ENCODE measurements at places on chromosomes 1 and 21.

GRCh38 chr21:35026153-35026500, 23.0 kb downstream of the RUNX1 start:
- no peak for DNase-seq

DNA sequence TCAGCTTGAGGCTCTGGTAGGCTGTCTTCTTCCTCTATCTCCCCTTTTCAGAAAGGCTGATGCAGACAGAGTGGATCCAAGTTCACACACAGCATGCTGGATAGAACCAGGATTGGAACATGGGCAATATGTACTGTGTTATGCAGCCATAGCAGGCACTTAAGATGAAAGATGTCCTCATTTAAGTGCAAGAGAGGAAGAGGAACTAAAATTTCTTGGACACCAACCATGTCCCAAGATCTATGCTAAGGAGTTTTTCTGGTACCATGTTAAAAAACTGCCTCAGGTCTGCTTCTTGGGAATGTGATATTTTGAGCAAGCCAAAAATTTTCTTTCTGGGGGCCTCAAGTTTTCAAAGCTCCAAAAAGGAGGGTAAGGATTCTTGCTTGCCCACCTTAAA, 1.2 kb downstream of the SDHB start:
- DNase-seq, result no peak

- DNase-seq, result no peak
Measured at GRCh38 chr1:39531526-39531925, 40.1 kb downstream of the BMP8A start.

DNA sequence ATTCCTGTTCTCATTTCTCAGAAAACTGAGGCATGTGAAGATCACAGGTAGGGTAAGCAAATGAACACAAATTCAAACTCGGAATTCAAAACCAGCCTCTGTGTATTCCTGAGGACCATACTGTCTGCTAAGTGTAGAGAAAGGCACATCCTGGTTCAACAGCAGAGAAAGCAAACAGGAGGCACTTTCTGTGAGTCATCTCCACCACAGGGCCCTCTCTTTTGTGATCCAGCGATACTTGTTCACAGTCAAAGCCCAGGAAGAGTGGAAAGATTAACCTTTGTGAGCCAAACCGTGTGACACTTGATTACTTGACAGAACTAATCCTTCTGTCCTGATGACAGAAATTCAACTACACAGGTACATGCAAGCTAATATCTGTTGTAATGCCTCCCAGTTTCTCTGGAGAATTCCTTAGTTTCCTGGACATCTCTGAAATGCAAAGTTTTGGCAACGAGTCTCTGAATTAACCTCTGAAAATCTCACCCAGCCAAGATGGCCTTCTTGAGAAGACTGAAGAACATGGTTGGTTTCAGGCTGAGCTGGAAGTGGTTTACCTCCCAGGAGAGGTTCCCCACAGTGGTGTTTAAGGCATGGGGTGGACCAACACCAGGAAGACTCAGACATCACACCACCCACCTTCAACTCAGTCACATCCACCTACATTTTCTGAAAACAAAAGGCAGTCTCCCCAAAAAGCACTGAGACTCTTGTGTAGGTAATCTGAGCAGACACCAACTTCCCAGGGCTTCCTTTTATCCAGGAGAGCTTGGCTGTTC, 98.2 kb upstream of the ERG start:
- DNase-seq, result no peak

DNA sequence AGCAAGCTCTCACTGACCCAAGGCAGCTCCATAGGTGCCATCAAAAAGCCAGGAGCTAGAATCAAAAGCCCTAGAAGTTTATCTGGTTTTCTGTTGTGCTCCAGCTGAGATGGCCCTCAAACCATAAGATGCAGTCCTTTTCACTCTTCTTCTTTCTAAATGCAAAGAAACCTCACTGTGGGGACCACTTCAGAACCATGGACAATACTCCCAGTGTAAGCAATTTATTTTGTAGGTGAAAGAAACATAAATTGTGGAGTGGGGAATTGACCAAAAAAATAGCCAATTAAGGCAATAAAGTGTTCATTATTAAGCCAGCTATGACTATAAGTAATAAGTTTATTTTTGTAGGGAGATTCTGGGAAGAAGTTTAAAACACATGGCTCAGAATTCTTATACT, 1399.9 kb downstream of the PLA2G4A start:
- no peak for DNase-seq

- DNase-seq, result no peak
Measured at GRCh38 chr1:173554089-173554488, 48.8 kb downstream of the SLC9C2 start.

Data from posterior cingulate gyrus (tissue), 11 donors.